Breast epithelium (tissue), 4 donors: ENCODE measurements at places on chromosomes 2 and 18.
A peak's percentile ranks its signal among the peaks of the same experiment; 100 is the strongest.

DNA sequence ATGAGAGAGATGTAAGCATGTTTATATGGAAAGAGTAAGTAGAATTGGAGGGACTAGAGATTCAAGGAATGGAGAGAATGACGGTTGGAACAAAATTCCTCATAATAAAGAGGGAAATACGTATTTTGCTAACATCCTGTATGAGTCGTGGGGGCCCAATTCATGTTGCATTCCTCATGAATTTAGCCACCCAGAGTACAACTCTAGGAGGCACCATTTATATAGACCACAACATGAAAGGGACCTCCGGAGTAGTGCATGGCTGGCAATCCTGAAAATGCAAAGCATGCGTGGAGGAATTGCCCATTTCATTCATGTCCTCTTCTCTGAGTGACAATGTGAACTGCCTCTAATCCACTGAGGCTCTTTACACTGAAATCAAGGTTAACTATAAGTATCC lies 168.2 kb downstream of the ZEB2 start:
- DNase-seq: no peak

- no peak for DNase-seq
These were observed 239.1 kb downstream of the SCG2 start for GRCh38 chr2:223363085-223363484.

DNA sequence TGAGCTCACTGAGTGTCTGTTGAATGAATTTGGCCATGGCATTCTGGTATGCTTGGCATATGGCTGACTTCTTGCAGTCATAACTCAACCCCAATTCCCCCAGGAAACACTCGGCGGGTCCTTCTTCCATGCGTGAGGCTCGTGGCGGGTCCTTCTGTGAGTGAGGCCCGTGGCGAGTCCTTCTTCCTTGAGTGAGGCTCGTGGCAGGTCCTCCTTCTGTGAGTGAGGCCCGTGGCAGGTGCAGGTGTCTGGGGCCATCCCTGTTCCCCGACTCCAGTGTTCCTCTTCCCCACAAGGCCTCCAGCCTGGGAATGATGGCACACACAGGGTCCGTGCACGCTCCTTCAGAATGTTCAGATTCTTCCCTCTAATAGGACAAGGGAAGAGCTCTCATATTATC lies 169.0 kb downstream of the EIPR1 start:
- DNase-seq: no peak

- no peak for DNase-seq
These were observed 494.7 kb upstream of the FAM98A start for GRCh38 chr2:34093790-34094189.

DNA sequence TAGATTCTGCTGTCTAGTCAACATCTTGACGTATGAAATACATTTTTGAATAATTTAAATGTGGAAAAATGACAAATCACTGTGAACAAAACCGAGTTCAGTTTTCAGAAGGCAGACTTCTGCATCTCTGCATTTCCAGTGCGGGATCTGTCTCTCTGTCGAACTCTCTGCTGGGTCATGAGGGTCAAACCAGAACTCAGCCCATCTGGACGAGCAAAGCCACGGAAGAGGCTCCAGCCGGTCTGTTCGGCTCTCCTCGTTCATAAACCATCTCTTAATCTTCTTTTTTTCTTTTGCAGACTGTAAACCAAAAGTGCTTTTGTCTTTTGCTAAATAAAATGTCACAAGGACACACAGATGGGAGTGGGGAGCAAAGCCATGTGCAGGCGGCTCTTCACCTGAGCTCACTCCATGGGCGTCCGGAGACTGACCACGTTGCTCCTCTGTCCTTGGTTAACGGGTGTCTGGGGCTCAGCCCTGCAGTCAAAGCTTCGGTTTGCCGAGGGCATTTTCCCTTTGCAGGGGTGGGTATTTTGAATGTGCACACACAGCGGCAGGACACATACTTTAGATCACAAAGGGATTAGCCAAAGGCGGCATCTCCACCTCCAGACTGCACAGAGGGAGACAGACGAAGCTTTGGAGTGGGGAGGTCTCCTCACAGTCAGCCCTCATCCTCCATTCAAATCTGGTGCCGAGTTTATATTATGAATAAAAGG lies 737.9 kb upstream of the SALL3 start:
- no peak for DNase-seq

DNA sequence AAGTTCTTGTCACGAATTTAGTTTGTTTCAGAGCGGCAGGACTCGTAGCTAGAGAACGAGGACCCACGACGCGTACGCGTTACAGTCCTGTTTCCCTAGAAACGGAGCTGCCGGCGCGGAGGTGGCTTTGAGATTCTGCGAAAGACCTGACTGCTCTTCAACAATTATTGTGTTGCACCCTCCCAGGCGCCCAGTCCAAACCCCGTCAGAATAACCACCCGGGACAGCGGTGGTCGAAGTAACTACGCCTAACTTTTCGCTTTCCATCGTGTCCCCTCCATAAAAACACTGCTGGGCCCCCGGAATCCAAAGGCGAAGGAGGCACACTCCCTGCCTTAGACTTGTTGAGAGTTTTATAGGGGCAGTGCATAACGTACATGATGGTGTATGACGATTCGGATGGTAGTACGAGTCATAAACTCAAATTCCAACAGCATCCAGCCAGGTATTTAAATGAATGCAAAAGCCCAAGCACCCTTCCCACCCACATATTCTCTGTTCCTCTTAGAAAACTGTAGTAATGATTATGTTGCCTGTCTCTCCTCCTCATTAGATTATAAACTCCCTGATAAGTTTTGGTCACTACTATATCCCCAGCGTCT lies 651 bp upstream of the STAM2 start:
- DNase-seq: no peak

DNA sequence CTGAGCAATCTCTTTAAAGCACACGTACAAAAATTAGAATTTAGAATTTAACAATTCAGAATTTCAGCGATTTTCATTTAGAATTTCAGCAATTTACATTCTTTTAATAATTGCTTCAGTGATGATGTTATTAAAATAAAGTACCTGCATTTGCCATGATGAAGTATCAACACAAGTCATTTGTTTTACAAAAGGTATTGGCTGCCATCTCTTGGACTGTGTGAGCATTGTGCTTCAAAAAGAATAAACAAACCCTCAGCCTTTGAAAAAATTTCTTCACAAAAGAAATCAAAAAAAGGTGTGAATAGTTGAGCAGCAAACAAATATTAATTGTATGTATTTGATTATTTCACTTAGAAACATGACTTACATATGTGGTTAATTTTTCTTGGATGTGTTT lies 27.1 kb upstream of the ZC3H15 start:
- no peak for DNase-seq

GRCh38 chr2:178101321-178102079 lies 10.7 kb upstream of the RBM45 start:
- no peak for DNase-seq

DNA sequence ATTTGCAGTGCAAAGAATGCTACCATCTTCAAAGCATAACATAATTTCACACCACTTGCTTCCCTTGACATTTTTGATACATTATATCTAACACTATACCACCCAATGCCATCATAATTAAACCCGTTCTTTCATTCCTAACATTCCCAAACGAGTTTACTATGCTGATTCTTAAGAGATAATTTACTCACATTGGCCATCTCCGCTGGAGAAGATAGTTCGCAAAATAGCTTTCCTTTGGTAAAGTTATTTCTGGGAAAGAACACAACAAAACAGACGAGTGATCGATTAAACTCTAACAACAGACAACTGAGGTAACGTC lies 716 bp downstream of the MMADHC start:
- no peak for DNase-seq

GRCh38 chr2:126907671-126908070 lies 9.0 kb downstream of the TEX51 start:
- no peak for DNase-seq

GRCh38 chr2:43087413-43087812 lies 139.0 kb downstream of the ZFP36L2 start:
- no peak for DNase-seq

GRCh38 chr2:9715238-9715637 lies 84.4 kb upstream of the YWHAQ start:
- DNase-seq: no peak

DNA sequence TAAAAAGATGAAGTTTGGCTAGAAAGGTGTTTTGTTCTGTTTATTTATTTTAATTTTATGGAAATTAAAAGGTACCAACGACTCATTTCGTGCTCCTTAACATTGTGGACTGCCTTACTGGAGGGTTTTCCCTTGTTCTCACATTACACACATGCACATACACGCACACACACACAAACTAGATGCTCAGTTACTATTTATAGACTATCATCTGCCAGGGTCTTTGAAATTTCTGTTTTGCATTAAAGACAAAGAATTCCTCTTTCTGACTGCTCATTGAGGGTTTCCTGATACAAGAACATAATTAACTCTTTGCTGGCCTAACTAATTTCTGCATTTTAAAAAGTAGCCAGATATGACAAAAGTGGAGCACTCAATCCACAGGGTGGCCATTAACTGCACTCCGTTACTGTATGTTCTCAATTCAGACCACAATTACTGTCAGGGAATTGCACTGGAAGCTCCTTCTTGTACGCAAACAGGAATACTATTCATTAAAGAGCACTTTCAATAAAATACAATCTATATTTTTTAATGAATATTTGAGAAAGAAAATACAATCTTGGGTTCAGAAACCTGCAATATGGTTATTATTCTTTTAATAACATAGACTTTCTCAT lies 366.9 kb upstream of the GALNT5 start:
- DNase-seq: no peak

DNA sequence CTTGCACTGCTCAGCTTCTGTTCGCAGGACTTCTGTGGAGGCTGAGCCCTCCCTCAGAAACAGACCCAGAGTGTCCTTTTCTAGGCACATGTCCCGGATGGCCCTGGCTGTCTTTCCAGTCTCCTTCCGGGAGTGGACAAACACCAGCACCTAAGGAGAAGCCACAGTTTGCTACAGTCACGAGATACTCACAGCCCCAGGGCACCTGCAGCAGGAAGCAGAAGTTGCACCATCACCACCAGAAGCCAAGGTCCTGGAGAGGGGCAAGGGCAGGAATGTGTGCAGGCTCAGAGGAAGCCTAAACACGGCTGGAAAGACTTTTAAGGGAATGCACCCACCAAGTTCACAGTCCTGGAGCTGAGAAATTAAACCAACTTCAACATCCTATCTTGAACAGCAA lies 13.6 kb downstream of the SNRNP200 start:
- no peak for DNase-seq

GRCh38 chr2:128765811-128766210 lies 447.1 kb upstream of the HS6ST1 start:
- DNase-seq: peak; percentile 14

GRCh38 chr2:191318037-191318728 lies 73.0 kb downstream of the MYO1B start:
- no peak for DNase-seq

DNA sequence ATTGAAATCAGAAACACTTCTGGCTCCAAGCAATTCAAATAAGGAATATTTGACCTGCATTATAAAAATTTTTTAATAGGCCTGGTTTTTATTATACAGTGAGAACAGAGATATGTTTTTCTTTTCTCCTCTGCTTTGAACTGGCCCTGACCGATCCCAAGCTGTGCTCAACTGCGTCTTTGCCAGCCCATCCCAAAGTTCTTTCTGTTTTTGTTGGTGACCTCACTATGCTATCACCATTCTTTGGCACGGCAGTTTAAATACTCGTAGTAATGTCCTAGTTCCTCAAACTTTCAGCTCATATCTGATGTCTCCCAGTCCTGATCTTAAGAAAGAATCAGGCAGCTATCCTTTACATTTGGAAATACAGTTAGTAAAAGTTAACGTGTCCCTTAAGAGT lies 42.3 kb upstream of the NETO1 start:
- no peak for DNase-seq

- no peak for DNase-seq
These were observed 268.5 kb upstream of the CCDC68 start for GRCh38 chr18:55227771-55228170.

DNA sequence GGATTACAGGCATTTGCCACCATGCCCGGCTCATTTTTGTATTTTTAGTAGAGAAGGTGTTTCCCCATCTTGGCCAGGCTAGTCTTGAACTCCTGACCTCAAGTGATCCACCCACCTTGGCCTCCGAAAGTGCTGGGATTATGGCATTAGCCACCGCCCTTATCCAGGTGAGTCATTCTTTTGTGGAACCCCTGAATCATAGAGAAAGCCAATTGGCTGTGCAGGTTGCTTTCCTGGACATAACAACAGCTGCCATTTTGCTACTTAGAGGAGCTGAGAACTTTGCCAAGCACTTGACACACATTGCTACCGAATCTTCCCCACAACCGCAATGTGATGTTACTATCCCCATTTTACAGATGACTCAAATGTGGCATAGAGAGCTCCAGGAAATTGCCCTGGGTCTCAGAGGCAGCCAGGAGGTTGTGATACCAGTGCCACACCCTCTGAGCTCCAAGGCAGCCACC lies 36.0 kb downstream of the SETBP1 start:
- no peak for DNase-seq

- no peak for DNase-seq
These were observed 80.2 kb downstream of the EFEMP1 start for GRCh38 chr2:55843096-55843993.

DNA sequence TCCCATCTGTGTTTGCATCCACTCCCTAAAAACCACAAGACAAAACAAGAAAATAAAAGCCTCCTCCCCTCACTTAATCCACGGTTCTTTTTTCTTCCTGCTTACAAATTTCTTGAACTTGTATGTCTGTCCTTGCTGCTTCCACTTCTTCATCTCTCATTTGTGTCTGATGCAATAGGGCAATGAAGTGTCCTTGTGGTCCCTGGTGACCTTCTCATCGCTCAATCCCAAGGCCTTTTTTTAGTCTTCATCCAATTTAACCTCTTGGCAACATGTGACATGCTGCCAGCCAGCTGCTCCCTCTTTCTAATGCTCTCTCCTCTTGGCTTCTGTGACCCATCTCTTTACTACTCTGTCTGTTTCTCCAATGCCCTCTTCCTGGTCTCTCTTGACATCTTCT lies 87.6 kb downstream of the SEMA4F start:
- DNase-seq: no peak

DNA sequence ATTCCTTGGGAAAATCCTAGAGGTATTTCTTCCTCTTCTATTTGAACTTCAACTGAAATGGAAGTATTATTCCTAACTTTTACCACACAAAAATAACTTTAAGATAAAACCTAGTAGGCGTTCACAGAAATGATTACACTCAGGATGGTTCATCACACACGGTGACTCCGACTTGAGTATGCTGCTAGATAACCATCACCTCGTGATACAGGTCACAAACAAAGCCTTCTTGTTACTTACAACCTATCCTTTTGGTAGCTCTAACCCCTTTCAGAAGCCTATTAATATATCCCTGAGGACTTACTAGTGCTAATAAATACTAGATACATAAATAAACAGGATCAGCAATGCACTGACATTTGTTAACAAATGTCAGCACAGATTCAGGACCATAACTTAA lies 101.0 kb upstream of the DNER start:
- no peak for DNase-seq

- DNase-seq: no peak
These were observed 62.8 kb upstream of the LAPTM4A start for GRCh38 chr2:20113986-20114938.
